ENCODE measurements at places on chromosomes 2 and 18.

DNA sequence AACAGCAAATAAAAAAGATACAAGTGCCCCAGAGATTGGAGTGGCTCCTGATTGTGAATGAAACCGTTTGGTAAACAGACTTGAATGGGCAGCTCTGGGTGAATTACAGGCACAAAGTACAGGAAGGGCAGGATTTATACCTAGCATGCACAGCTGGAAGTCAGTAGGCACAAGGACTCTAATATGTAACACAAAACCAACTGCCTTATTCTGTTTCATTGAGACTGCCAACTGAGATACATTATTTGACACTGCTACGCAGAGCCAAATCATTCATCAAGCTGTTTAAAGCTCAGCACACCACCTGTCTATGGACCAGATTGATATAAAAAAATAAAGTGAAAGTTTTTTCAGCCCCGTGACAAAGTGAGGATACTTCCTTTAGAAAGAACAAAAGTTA is 541.2 kb downstream of the NUP35 start:
- DNase-seq: no peak

GRCh38 chr2:76268484-76268883 is 557.8 kb upstream of the GCFC2 start:
- DNase-seq: no peak

GRCh38 chr2:115161771-115162493 is 719.5 kb downstream of the DPP10 start:
- no peak for DNase-seq

DNA sequence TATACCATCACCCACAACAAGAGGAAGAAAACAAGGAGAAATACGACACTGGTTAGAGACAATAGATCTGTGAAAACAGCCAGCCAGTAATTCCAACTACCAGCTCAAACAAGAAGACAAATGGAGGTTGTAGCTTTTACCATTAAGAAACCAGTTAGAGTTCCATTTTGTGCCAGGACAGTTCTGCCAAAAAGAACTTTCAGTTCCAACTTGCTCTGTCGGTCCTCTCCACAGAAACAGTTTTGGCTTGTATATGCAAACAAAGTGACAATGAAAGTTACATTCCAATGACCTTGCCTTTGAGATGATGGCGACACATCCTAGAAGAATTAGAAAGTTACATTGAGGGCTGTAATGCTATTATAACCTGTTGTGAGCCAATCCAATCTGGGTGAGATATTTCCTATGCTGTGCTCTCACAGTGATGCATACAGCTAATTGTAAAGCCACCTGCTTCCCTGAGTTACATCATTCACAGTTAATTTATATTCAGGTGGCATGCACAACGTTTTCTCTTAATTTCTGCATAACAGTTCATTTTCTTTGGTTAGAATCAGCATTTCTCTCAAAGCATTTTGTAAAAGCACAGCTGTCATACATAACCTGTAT is 1378.4 kb upstream of the PIK3C3 start:
- no peak for DNase-seq

- DNase-seq: no peak
These were observed 114.5 kb downstream of the USP34 start for GRCh38 chr2:61356261-61356957.

- DNase-seq: no peak
These were observed 197.5 kb upstream of the SKOR2 start for GRCh38 chr18:47448956-47449355.

DNA sequence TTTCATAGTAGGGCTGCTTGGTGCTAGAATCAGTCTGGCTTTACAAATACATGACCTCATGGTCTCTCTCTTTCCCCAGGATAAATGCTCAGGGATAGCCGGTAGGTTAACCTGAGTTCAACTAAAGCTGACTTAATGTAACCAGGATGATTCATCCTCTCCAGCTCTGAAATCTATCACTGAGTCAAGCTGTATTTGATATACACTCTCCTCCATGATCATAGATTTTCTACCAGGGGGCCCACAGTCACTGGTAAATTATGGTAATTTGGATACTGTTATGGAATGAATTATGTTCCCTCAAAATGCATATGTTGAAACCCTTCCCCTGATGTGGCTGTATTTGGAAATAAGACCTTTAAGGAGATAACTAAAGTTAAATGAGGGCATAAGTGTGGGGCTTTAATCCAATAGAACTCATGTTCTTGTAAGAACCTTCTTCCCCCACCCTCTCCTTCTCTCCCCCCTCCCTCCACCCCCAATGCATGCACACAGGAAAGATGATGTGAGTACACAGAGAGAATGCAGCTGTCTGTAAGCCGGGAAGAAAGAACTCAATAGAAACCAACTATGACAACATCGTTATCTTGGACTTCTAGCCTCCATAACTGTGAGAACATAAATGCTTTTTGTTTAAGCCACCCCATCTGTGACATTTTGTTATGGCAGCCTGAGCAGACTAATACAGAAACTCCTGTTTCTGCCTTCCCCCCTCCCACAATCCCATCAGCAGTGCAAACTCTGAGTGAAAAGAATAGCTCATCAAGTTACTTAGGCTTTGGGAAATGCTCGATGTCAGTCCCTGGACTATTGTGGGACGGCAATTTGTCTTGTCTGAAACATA is 134.9 kb upstream of the KYNU start:
- no peak for DNase-seq

- DNase-seq: no peak
These were observed 2.7 kb upstream of the BCL11A start for GRCh38 chr2:60556175-60556574.

- no peak for DNase-seq
These were observed 466.4 kb downstream of the TDRD15 start for GRCh38 chr2:21590026-21590690.

GRCh38 chr2:9415516-9416169 is 7.7 kb downstream of the ITGB1BP1 start:
- no peak for DNase-seq
